Urinary bladder (tissue), 4 donors: ENCODE measurements at places on chromosomes 5 and 9. TPM values are rescaled to one million over a fixed set of nuclear protein-coding genes. Genes with fewer than 3 reads are reported as not detected.

The KCTD16 gene
- polyA plus RNA-seq: 0.06 TPM

The TLR4 gene
- 5.6 TPM for polyA plus RNA-seq

The ERCC8 gene
- 6.5 TPM for polyA plus RNA-seq

The ZNF474 gene
- 0.13 TPM for polyA plus RNA-seq

The PDE6A gene
- 0.01 TPM for polyA plus RNA-seq

The SLCO6A1 gene
- not detected for polyA plus RNA-seq

The STC2 gene
- 8.9 TPM for polyA plus RNA-seq

The ADAMTS16 gene
- polyA plus RNA-seq: 0.16 TPM

The DRD1 gene
- 0.81 TPM for polyA plus RNA-seq

The SEC61B gene
- polyA plus RNA-seq: 176 TPM

The TMC1 gene
- 0.66 TPM for polyA plus RNA-seq

The GRIN3A gene
- polyA plus RNA-seq: 0.09 TPM

The CNTNAP3B gene
- 14.0 TPM for polyA plus RNA-seq

The GPR150 gene
- 0.73 TPM for polyA plus RNA-seq

The OR1Q1 gene
- not detected for polyA plus RNA-seq

The MZB1 gene
- 0.56 TPM for polyA plus RNA-seq

The PCDHB15 gene
- 7.3 TPM for polyA plus RNA-seq

The UBAC1 gene
- polyA plus RNA-seq: 59.8 TPM

The AFAP1L1 gene
- 6.3 TPM for polyA plus RNA-seq

The FAM153A gene
- polyA plus RNA-seq: 0.66 TPM

The RBM27 gene
- 9.0 TPM for polyA plus RNA-seq

The GRXCR2 gene
- polyA plus RNA-seq: not detected

The SLC9A3 gene
- 2.8 TPM for polyA plus RNA-seq
